Caki2 (cell line): ENCODE measurements at places on chromosomes 6 and 20.
A peak's percentile ranks its signal among the peaks of the same experiment; 100 is the strongest.

DNA sequence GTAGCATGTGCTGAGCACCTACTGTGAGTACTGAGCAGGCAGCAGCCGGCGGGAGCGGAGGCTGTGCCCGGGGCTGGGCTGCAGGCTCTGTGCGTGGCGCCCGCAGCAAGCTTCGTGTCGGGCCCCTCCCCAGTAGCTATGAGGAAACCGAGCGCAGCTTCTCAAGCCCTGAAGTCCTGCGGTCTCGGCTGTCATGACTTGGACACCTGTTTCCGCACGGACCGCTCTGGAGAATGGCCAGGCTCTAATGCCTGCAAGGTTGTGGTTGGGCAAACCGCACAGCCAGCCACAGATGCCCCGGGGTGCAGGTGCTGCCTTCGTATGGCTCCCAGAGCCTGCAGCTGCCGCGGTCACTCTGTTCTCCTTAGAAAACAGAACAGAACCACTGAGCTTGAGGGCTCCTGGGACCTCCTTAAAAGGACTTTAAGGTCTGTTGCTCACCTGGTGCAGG, 33.7 kb downstream of the PYGB start:
- no peak for DNase-seq

- peak; percentile 56 for DNase-seq
Measured at GRCh38 chr20:13261460-13262301, 40.6 kb downstream of the ISM1 start.

DNA sequence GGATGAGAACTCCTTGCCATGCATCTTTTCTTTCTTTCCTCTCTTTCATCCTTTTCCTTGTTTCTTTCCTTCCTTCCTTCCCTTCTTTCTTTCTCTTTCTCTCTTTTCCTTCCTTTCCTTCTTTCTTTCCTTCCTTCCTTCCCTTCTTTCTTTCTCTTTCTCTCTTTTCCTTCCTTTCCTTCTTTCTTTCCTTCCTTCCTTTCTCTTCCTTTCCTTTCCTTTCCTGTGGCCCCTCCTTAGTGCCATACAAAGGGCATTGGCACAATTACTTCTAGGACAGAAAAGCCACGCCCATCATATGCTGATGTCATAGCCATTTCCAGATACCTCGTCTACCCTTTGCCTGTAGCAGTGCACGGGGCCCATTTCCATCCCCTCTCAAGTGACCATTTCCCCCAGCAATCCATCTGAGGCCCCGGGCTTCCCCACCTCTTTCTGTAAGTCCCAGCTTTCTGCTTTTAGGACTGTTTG, 2.2 kb upstream of the CENPB start:
- no peak for DNase-seq

- no peak for DNase-seq
Measured at GRCh38 chr6:156910938-156911337, 133.8 kb downstream of the ARID1B start.

- DNase-seq = no peak
Measured at GRCh38 chr20:52780462-52780861, 191.7 kb upstream of the TSHZ2 start.

- no peak for DNase-seq
Measured at GRCh38 chr6:4773181-4773580, 3.0 kb upstream of the CDYL start.

GRCh38 chr6:148818939-148819575, 72.2 kb downstream of the UST start:
- DNase-seq = no peak

GRCh38 chr20:10568032-10568431, 105.8 kb downstream of the JAG1 start:
- DNase-seq = peak; percentile 69

GRCh38 chr20:45038745-45039474, 62.0 kb downstream of the KCNS1 start:
- DNase-seq = no peak

GRCh38 chr20:32742322-32743236, 688 bp downstream of the COMMD7 start:
- no peak for DNase-seq

DNA sequence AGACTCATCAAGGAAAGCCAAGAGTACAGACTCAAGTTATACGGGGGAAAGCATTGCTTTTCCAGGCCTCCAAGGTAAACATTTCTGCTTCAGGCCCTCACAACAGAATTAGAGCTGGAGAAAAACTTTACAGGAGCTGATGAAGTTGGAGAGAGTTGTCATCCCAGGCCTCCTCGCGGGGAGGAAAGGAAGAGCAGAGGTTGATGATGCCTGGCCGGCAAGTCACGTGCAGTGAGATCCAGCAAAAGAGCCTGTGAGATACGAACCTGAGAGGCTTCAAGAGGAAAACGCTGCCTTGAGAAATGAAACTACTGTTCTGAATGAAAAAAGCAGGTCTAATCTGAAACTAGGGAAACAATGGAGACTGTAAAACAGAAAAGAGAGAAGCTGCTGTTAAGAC, 122.9 kb downstream of the FAM120B start:
- no peak for DNase-seq

DNA sequence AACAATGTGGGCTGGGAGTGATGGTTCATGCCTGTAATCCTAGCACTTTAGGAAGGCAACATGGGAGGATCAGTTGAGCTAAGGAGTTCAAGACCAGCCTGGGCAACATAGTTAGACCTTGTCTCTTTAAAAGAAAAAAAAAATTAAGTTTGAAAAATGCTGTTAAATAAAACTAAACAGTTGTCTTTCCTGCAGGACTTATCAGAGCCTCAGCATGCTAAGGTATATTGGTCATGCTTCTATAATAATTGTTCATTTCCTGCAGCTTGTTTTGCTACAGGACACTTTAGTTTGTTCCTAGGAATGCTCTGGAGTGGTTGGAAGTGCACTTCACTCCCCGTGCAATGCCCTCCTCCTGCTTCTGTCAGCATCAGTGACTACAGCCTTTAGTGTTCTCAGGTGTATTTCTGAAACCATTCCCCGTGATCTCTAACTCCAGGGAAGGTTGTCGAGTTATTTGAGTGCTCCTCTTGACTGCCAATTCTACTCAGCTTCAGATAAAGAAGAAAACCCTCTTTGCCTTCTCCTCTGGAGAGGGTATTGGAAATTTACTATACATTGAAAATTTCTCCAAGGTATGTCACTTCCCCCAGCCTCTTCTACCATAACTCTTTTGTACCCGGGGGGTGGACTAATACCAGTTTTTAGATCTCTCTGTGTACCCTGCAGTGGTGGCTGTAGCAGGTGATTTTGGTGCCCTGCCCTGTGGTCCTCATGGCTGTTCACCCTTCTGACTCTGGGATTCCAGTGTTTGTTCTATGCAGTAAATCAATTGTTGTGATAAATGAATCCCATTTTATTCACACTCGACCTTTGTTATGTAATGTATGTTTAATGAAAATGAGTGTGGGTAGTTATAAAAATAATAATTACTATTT, 33.8 kb downstream of the NHLRC1 start:
- no peak for DNase-seq

DNA sequence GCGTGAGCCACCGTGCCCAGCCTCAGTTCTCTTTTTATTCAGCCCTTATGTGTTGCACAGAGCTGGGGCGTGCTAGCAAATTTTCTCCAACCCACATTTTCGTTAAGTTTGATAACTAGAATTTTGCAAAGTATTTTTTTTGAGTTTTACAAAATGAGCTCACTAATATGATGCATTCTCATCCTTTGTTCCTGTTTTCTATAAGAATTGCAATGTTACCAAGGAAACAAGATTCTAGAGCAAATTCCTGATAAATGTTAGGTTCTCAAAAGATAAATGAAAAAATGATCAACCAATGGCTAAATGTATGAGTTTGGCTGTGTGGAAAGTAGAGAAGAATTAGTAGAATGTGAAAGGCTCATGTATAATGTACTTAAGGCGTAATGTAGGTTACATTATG, 529.8 kb downstream of the MAFB start:
- no peak for DNase-seq

DNA sequence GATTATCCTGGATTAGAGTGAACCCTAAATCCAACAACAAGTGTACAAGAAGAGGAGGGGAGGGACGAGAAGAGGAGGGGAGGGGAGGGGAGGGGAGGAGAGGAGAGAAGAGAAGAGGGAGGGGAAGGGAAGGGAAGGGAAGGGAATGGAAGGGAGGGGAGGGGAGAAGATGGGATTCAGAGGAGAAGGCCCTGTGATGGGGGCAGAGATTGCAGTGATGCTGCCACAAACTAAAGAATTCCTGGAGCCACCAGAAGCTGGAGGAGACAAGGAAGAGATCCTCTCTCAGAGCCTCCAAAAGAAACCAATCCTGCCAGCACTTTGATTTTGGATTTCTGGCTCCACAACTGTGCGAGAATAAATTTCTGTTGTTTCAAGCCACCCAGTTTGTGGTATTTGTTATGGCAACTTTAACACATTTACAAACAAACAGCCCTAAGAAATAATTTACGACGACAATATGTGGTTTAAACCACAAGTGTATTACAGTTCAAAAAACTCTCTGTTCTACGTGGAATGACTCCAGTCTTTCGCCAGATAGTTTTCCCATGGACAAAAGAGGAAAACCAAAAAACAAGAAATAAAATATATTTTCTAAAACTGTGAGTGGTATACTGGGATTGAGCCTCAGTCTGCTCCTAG, 235.4 kb downstream of the HDGFL1 start:
- no peak for DNase-seq

GRCh38 chr6:36131511-36132245, 1.4 kb downstream of the MAPK13 start:
- no peak for DNase-seq

GRCh38 chr6:169045486-169045885, 208.2 kb downstream of the THBS2 start:
- DNase-seq = no peak

- DNase-seq = no peak
Measured at GRCh38 chr20:43824309-43825050, 90.2 kb upstream of the TOX2 start.

DNA sequence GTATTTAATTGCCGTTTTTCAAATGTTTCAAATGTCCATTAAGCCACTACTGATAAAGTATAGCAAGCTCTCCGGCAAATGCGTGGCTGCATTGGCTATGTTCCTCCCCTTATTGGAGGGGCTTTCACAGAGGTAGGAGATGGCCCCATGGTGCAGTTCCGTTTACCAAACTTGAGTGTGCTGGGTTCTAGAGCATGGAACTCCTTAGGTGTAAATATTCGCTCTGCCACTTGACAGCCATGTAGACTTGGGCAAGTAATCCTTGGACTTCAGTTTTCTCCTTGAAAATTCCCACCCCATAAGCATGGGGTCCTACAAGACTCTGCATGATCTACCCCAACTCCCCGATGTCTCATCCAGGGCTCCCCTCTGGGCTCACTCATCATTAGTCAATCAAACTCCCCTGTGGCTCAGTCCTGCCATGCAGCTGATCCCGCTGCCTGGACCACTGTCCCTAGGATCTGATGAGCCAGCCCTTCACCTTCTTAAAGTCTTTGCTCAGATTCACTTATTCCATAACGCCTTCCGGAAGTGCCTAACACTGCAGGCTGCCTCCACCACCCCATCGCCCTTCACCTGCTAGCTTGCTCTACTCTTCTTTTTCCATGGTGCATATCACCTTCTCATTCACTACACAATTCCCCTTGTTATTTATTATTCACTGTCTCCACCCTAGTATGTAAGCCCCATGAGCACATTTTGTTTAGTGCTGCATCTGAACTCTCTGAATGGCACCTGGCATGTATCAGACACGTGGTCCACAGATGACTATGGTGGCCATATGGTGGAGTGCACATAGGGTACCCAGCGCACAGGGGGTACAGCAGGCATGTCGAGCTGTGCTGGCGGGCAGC, 18.8 kb downstream of the PRR18 start:
- no peak for DNase-seq

GRCh38 chr6:105897131-105897530, 189.0 kb upstream of the PRDM1 start:
- DNase-seq = no peak

GRCh38 chr20:17933711-17934110, 34.9 kb downstream of the SNX5 start:
- no peak for DNase-seq

DNA sequence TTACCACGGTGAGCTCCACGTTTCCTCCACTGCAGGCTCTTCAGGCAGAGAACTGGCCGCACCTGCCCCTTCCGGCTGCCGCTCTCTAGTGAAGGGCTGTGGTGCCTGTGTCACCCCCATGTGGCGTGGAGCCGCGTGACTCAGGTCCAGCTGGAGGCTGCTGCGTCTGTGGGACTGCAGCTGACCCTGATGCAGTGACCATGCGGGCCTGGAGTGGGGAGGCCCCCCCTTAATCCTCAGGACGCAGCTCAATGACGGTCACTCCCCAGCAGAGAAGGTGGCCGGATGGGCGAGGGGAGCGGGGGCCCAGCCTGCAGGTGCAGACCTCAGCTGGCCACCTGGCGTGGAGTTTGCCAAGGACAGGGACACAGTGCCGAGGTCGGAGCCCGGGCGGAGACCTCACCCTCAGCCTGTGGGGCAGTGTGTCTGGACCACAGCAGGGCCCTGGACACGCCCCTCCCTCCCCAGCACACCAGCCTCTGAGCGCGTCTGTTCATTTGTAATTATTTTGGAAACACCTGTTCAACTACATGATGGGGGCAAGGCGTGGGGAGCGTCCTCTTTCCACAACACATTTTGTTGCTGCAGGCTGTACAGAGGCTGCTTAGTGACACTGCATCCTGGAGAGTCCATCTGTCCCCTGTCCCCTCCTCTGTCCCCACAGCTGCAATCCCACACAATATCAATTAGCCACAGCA, 10.7 kb downstream of the BHLHE23 start:
- no peak for DNase-seq

DNA sequence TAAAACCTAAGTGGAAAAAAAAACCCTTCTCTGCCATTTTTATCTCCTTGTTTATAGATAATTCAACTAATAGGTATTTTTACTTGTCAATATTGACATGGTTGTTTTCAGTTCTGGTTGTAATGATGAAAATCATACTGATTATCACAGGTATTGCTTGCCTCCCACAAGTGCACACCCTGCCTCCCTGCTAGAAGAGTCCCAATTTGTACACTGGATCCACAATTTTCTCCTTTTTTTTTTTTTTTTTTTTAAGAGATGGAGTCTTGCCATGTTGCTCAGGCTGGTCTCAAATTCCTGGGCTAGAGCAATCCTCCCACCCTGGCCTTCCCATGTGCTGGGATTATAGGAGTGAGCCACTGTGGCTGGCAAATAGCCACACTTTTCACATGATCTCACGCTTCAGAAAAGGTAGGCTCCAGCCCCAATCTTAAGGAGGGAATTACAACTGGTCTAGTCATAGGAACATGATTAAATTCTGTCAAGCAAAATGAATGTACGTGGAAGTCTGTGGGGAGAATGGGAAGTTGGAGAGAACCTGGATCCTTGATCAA, 12.3 kb downstream of the DYNLT2 start:
- no peak for DNase-seq

DNA sequence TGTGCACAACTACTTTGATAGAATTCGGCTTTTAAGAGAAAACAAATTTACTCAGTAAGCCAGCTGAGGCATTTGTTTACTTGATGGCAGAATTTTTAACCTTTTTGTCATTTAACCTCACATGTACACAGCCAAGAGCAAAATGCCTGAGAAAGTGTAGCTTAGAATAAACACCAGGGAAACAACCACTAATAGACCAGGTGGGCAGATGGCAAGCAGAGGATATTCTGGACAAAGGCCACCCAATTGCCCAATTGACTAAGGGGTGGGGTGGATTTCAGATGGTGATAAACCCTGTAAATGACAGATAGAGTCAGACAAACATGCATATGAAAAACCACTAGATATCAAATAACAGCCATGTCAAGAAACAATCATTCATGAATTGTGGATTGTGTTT, 190.7 kb upstream of the FBXL4 start:
- no peak for DNase-seq
